ENCODE measurements at places on chromosomes 11 and 22.

DNA sequence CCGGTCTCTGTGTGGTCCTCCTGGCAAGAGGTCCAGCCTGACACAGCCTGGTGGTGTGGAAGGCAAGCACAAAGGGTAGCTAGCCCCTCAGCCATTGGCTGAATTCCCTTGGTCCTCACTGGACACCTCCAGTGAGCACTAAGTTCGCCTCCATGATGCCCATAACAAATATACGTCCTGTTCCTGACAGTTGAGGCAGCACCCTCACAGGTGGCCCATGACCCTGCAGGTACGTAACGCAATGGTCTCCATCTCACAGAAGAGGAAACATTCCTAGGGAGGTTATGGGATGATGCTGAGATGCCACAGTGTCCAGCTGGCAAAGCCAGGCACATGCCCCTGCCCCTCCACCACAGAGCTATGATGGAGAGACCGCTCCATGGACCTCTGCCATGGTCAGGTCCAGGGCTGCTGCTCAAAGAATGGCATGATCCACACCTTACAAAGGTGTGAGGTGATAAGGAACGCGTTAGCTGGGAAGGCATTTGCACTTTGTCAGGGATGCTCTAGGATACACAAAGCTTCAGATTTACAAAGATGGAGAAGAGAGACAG lies 1.4 kb upstream of the GNAZ start:
- DNase-seq = no peak

DNA sequence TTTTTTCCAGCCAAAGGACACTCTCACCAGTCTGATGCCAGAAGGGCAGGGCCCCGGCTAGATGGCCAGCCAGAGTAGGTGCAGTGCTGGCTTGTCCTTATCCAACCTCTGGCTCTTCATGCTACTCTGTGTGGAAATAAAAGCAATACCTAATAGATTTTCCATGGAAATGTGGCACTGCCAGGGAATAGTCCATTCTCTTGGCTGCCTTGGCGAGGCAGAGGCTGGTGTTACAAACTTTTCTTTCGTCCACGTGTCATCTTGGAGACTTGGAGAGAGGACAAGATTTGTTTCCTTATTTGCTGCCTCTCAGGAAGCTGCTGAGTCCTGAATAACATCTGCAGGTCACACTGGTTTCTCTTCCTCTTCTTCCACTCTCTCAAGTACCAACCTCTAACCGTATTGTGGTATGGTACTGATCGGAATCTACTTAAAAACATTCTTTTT lies 17.2 kb upstream of the C1QTNF4 start:
- no peak for DNase-seq

- no peak for DNase-seq
Measured at GRCh38 chr11:36719358-36720107, 121.5 kb upstream of the RAG2 start.

DNA sequence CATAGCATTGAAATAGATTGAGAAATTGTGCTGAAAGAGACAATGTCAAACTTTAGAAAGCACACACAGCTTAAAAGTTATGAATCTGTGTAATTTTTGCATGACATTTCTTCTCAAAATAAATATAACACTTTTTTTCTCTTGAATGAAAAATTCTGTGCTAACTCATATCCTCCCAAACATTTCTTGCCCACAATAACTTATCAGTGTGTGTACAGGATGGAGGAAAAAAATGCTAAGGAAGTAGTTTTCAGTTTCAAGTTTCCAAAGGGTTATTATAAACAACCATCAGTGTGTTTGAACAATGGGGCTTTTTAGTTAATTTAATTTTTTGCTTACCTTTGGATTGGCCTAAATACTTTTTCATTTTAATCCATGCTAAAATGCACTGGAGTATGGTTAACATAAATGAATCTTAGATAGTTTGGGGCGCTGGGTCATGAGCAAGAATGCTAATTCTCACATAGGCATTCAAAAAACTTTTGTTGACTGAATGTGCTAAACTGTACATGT lies 82.9 kb upstream of the ARHGAP20 start:
- no peak for DNase-seq

GRCh38 chr11:85798361-85798760 lies 12.6 kb downstream of the SYTL2 start:
- no peak for DNase-seq

- DNase-seq = no peak
Measured at GRCh38 chr11:32229576-32230240, 138.8 kb downstream of the RCN1 start.

GRCh38 chr22:46358766-46359165 lies 23.3 kb downstream of the TRMU start:
- no peak for DNase-seq

DNA sequence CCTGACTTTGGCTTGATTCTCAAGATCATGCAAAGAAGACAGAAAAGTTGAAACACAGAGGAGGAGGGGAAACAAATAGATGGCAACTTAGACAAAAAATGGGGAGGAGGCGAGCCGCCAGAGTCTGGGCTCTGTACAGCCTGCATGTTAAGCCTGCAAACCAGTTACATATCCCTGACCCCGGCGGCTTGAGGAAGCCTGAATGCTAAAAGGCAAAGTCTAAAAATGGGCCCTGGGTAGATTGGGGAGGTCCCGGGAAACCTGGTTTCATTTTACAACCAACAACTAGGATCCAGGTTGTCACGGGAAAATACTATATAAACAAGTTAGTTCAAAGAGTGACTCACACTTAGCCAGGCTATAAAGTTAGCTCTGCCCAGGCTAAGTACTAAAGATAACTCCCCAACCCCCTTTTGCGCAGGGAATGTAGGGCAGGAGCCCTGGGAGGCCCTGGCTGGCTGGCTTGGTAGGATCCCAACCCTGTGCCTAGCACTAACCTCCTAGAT lies 18.8 kb upstream of the ZBTB16 start:
- no peak for DNase-seq

GRCh38 chr22:30611197-30611596 lies 4.2 kb downstream of the TCN2 start:
- no peak for DNase-seq

GRCh38 chr11:32830796-32831195 lies 1.1 kb downstream of the PRRG4 start:
- no peak for DNase-seq

GRCh38 chr11:131408025-131408640 lies 37.7 kb downstream of the NTM start:
- no peak for DNase-seq

DNA sequence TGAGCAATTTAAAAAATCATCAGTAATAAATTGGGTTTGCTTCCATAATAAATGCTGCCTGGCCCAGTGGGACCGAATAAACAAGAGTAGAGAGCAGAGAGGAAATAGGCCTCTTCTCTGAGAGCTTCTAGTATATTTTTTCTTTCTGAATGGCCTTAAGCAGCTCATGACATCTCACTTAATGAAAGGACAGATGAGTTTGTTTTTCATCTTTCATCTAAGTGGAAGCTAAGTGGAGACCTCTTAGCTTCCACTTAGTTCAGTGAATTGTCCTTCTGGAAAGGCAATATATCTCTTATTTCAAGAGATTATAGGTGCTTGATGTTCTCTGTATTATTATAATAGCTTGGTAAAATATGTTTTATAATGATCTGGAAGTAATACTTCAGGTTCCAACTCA lies 245.9 kb upstream of the ANO3 start:
- peak; percentile 96 for DNase-seq

GRCh38 chr11:119415966-119416365 lies 7.0 kb downstream of the THY1 start:
- DNase-seq = no peak

GRCh38 chr11:45771566-45772448 lies 33.1 kb upstream of the SLC35C1 start:
- DNase-seq = peak; percentile 22

DNA sequence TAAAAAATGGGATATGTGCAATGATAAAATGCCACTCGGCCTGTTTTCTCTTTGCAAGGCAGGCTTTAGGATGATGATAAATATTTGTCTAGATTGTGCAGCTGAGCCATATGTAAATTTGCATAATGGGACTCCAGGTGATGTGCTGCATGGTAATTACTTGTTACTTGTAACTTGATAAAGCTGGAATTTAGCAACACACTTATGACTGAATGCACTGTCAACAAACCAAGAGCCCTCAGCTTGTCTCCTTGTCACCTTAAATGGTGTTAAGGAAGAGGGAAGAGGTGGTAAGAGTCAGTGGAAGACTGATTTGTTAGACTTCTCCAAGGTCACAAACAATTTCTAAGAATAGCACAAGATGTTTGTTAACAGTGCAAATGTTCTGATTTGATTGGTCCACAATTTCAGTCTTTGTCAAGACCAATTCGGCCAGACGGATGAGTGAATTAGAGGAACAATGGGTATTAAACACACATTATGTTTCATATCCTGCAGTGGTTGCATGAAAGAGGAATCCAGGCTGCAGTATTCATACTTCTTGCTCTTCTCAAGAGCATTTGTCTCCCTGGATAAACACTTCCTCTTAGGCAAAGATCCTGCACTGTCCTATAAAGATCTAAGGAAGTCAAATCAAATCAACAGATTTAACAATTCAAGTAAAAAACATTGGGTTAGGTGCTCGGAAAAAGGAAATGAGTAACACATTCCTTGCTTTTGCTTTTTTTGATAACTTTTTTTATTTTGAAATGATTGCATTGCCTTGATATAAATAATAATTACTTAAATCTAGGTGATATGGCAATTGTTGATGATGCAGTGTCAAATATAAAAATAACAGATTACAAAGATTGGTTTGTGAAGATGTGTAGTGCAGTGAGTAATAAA lies 448.3 kb upstream of the DDI1 start:
- DNase-seq = peak; percentile 65

DNA sequence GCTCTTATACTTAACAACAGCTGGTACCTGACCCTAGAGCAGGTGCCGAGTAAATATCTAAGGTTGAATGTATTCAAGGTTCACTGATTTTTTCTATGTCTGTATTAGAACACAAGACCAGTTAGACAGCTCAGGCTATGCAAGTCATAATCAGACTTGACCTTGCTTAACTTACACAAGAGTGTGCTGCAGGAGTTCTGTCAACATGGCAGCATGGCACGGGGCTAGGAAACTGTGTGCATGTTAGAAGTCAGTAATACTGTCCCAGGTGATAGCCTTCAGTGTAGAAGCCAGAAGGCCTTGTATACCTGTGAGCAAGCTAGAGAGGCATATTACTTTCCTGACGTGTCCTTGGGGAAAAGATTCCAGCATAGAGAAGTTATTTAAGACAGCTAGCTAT lies 253.1 kb downstream of the FAT3 start:
- no peak for DNase-seq

DNA sequence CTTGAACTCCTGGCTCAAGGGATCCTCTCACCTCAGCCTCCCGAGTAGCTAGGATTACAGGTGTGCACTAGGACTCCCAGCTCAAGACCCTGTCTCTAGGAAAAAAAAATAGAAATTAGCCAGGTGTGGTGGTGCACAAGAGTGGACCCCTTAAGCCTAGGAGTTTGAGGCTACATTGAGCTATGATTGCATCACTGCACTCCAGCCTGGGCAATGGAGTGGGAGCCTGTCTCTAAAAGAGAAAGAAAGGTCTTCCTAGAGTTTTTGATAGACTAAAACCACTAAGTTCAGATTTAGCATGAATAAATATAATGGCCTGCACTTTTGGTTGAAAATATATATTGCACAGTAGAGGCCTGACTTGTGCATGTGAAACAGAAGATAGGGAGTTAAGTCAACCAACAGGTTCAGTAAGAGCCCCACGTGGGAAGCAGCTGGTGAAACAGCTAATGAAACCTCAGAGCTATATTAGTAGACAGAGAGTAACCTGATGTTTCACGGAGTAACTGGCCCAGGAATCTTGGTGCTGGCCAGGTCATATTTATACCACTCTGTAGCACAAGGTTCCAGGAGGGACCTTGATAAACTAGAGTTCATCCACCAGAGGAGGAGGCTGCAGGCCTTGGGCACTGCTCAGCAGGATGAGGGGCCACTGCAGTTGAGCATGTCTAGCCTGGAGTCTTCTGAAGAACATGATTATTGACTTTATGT lies 4.6 kb upstream of the MICAL3 start:
- DNase-seq = no peak

DNA sequence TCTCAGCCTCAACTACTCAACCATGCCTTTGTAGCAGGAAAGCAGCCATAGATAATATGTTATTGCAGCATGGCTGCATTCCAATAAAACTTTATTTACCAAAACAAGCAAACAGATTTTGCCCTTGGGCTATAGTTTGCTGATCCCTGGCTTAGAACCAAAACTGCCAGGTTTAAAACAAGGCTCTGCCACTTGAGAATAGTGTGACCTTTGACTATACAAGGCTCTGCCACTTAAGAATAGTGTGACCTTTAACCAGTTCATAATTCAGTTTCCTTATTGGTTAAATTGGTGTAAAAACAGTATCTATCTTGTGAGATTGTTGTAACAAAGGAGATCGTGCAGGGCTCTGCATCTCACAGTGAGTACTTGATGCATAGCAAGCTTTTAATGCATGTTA lies 217.3 kb upstream of the MTNR1B start:
- no peak for DNase-seq

DNA sequence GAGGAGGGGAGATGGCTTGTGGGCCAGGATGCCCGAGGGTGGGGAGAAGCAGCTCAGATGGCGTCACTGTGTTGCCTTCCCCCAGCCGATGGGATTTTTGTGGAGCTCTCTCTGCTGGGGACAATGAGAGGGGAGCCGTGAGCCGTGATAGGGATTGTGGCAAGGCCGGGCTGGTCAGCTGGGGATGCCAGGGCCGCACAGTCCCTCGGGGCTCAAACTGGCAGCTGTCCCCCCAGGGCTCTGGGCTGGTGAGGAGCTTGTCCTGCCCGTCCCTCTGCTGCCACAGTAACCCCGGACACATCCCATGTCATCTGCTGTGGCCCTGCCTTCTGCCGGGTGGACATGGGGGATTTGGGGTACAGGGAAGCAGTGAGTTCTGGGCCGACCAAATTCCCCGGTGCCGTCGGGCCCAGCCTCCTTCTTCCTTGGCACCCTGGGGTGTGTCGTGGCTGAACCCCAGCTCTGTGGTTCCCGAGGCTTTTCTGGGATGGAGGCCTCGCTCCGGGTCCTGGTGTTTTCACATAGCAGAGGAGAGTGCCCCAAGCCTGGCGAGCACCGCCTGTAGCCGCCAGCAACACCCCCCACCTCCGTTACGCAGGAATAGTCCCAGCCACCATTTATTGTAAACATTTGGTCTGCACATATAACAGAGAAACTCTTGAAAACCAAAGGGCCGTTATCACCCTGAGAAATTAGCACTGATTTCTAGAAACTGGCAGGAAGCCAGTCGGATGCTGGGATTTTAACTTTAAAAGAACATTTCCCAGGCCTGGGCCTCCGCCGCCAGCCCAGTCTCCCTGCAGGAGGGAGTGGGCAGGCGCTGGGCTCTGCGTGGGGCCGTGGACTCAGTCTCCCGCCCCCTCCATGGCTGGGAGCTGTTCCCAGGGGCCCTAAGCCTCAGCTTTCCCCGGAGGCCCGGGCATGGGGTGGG lies 9.9 kb downstream of the BRSK2 start:
- DNase-seq = no peak

- no peak for DNase-seq
Measured at GRCh38 chr22:49882519-49883293, 29.1 kb downstream of the ZBED4 start.

- DNase-seq = no peak
Measured at GRCh38 chr22:23078462-23078787, 8.1 kb downstream of the GNAZ start.

- no peak for DNase-seq
Measured at GRCh38 chr11:99198215-99198614, 177.5 kb downstream of the CNTN5 start.

- no peak for DNase-seq
Measured at GRCh38 chr11:66230156-66230555, 38.3 kb upstream of the RAB1B start.

- DNase-seq = no peak
Measured at GRCh38 chr11:36292311-36292722, 3.1 kb upstream of the COMMD9 start.
